ENCODE measurements at places on chromosomes 4 and X.

GRCh38 chrX:139194571-139195280 lies 335.8 kb upstream of the F9 start:
- DNase-seq = no peak

DNA sequence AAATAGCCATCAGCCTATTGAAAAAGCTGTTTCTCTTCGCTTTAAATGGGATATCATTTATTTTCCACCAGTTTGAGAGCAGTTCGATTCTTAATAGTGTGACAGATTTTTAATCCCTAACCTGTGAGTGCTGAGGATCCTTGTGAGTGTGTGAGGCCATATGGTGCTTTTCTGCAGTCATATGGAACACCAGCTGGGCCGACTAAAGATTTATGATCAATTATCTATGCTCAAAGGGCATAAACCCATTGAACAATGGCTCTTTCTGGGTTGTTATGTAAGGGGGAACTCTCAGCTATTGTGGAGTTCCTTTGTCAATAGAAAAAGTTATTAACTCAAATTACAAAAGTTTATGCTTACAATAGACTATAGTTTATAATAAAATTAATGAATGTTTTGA lies 1003.6 kb downstream of the FAT4 start:
- DNase-seq = no peak

DNA sequence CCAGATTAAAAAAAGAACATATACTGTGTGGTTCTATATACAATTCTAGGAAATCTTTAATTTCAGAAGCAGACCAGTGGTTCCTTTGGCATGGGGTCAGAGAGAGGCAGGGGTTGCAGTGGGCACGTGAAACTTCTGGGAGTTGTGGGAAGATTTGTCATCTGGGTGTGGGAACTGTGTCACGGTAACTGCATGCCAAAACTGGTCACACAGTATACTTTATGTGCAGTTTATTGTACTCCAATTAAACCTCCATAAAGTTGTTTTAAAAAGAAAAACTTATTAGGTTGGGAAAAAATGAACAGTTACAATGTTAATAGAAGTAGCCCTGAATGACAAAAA lies 26.7 kb upstream of the STS start:
- no peak for DNase-seq

GRCh38 chr4:102174719-102175189 lies 170.5 kb downstream of the SLC39A8 start:
- DNase-seq = no peak

GRCh38 chrX:133085785-133086184 lies 11.1 kb downstream of the USP26 start:
- peak; percentile 16 for DNase-seq

DNA sequence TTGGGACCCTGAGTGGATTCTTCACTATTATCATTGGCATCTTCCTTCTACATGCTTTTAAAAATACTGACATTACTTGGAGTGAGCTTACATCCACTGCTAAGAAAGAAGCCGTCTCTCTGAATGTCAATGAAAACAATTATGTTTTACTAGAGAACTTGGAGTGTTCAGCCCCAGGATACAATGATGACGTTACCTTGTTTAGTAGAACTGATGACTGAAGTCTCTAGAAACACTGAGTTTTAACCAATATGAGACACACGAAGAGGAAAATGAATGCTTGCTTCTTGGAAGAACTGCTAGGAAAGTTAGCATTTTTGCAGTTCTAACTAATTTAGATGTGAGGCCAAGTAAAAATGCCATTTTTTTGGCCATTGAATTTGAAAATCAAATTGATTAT lies 19.4 kb downstream of the NIPAL1 start:
- DNase-seq = no peak

DNA sequence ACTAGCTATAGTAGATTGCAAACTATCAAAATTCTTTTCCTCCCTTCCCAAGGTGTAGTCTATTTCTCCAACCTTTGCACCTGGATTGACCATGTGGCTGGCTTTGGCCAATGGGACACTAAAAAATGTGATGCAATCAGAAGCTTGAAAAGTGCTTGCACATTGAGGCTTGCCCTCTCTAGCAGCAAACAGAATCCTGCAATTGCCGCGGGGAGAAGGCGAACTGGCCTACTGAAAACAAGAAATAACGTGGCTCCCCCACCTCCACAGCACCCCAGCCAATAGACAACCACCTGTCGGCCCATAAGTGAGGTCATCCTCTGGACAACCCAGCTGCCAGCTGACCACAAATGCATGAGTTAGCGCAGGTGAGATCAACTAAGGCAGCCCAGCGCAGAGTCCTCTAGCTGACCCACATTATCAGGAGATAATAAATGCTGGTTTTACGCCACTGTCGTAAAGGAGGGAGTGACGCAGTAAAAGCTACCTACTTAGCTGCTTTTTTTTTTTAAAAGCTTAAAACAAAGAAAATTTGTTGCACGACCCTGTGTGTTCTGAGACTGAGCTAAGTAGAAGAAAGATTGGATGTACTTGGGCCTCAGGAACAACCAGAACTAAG lies 95.2 kb downstream of the GK start:
- DNase-seq = no peak

- no peak for DNase-seq
Observed at GRCh38 chr4:69718396-69719271, 41.8 kb downstream of the SULT1B1 start.

DNA sequence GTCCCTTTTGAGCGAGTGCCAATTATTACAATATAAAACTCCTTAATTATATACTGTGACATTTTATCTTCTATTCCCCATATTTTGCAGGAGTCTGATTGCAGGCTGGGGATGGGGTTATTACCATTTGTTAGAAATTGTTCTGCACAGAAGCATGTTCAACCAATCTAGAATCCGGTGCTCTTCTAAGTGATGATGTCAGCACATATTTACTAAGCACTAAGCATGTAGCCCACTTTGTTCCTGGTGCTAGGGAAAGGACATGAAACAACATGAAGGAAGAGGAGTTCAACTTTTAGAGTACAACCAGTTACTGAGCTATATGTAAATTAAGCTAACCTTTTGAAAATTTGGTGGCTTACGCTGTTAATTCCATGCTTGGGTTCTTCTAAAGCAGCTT lies 52.8 kb upstream of the IL1RAPL2 start:
- DNase-seq = no peak

GRCh38 chrX:38768079-38768478 lies 33.2 kb upstream of the MID1IP1 start:
- DNase-seq = no peak

DNA sequence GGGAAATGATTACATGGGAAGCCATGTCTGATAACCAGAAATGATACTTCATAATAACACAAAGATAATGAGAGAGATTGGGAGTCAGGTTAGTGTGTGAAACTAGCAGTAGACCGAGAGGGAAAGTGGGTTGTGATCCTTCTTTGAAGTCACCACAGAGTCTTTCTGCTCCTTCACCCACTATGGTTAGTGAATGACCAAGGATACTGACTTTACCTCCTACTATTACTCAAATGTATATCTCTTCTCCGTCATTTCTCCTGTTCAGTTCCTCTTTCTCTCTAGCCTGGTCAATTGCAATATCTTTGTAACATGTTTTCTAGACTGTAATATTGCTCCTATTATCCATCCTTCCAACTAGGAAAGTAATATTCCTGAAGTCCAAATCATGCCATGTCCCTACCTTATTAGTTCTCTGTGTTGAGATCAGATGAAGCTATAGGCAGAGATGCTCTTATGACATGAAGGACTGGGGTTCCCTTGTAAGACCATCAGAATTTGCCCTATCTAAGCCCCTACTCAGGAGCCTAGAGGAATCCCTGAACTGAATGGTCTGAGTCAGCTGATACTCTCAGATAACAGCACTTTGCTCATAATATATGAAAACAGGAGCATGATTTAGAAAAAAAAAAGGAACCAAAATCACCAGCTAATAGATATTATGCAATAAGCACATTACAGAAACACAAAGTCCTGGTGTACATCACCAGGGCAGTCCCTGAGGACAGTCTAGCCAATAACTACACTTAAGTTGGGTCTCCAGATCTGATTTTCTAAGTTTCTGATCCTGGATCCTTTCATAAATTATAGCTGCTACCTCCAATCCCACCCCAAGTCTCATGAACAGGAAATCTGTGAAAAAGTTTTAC lies 81.2 kb downstream of the SHROOM3 start:
- no peak for DNase-seq

GRCh38 chr4:118683513-118683912 lies 1.7 kb upstream of the METTL14 start:
- no peak for DNase-seq

DNA sequence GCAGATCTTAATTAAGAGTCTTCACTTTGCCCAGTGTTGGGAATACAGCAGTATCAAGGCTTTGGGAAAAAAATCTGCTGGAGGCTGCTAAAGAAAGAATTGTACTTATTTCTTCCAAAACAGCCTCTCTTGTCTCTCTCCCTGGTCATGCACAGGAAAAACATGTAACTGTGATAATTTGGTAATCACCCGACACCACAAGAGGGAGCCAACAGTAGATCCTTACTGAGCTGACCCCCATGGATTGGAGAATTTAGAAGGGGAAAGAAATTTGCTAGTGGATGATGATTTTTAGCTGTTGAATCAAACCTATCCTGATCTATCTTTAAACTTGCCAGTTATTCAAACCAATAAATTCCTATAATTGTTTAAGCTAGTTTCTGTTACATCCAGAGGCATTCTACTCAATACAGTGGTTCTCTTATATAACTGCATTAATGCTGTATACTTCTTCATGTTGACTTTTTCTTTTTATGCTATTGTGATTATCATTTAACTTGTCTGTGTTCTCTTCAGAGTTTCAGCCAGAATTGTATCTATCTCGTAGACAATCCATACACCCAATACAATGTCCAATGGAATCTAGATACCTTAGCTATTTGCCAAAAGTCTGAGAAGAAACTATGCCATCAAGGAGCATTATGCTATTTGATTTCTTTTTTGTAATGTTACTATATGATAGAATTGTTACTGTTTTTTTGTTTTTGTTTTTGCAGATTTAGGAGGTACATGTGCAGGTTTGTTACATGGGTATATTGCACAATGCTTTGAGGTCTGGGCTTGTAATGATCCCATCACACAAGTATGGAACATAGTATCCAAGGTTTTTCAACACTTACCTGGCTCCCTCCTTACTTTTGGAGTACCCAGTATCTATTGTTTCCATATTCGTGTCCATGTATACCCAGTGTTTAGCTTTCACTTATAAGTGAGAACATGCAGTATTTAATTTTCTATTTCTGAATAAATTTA lies 31.3 kb upstream of the ARHGEF38 start:
- DNase-seq = peak; percentile 26

DNA sequence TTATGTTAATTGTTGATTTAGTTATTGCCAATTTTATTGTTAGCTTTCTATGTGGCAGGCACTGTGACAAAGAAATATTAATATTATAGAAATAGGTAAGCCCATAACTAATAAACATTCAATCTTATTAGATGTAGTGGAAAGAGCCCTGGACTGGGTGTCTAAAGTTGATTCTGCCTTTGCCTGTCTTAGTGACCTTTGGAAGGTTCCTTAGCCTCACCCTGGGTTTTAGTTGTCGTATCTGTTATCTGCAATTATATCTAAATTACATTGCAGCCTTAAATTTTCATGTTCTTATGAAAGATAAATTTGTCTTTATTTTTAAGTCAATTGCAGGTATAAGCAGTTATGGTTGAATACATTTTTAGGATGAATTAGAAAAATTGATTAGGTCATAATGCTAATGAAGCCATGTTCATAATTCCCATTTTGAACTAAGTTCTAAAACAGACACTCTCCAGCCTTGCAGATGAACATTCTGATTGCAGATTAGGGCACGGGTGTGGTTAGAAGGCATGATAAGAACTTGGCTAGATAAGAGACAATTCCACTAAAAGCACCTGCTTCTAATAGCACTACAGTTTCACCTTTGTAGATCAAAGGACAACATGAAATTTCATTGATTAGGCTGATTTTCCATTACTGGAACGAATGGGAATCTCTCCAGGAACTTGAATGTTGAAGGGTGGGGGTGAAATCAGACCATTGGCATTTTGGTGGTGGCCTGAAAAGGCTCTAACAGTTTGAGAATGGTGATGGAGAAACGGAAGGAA lies 17.3 kb upstream of the ENPEP start:
- DNase-seq = no peak

DNA sequence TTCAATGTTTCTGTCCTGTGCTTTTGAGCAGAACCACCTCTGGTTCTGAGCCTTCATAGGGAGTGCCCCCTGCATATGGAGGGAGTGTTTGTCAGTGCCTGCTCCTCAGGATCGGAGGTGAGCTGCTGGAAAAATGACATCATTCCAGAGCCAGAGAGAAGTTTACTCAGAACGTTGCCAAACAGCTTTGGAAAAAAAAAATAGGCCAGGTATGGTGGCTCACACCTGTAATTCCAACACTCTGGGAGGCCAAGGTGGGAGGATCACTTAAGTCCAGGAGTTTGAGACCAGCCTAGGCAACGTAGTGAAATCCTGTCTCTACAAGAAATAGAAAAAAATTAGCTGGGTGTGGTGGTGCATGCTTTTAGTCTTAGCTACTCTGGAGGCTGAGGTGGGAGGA lies 27.2 kb upstream of the PDLIM3 start:
- DNase-seq = no peak

DNA sequence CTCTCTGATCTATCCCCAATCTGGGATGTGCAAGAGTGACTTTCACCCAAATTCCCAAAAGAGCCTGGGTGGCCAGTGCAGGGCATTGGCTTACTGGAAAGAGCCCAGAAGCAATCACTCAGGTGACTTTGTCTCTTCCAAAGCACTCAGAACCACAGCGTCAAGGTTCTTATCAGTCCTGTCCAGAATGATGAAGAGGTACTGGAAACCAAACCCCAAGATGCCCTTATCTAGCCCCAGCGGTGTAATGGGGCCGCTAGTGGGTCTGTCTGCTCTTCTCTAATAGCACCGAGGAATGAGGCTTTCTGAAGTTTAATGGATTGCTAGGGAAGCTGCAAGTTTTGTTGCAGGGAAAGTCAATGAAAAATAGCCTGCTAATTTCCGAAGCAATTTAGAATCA lies 21.6 kb downstream of the CLNK start:
- DNase-seq = no peak
